Effector memory CD4-positive, alpha-beta T cell (primary cell): ENCODE measurements at places on chromosomes 13 and 19.

- DNase-seq: peak; percentile 9
- no peaks in the 10 kb centered on the region for H3K27me3 ChIP-seq
- no peak overlapping the region for H3K27ac ChIP-seq
- peaks cover 71% of the 10 kb centered on the region for H3K36me3 ChIP-seq
- H3K4me3 ChIP-seq: no peak overlapping the region
Observed at GRCh38 chr19:17830567-17831418, 9.5 kb upstream of the INSL3 start.

- no peaks in the 10 kb centered on the region for H3K4me1 ChIP-seq
- no peaks in the 10 kb centered on the region for H3K36me3 ChIP-seq
- H3K4me3 ChIP-seq: no peak overlapping the region
- peaks cover 10% of the 10 kb centered on the region for H3K27me3 ChIP-seq
Observed at GRCh38 chr19:47521473-47522180, 6.8 kb upstream of the NAPA start.

GRCh38 chr13:54640719-54641118 lies 1612.1 kb downstream of the OLFM4 start:
- no peaks in the 10 kb centered on the region for H3K27me3 ChIP-seq
- no peaks in the 10 kb centered on the region for H3K36me3 ChIP-seq
- no peaks in the 10 kb centered on the region for H3K4me1 ChIP-seq

- no peaks in the 10 kb centered on the region for H3K27me3 ChIP-seq
- H3K4me3 ChIP-seq: peak overlapping the region; percentile 25
- peaks cover 23% of the 10 kb centered on the region for H3K36me3 ChIP-seq
- peak; percentile 55 for DNase-seq
Observed at GRCh38 chr19:2051773-2052704, 995 bp upstream of the MKNK2 start.

DNA sequence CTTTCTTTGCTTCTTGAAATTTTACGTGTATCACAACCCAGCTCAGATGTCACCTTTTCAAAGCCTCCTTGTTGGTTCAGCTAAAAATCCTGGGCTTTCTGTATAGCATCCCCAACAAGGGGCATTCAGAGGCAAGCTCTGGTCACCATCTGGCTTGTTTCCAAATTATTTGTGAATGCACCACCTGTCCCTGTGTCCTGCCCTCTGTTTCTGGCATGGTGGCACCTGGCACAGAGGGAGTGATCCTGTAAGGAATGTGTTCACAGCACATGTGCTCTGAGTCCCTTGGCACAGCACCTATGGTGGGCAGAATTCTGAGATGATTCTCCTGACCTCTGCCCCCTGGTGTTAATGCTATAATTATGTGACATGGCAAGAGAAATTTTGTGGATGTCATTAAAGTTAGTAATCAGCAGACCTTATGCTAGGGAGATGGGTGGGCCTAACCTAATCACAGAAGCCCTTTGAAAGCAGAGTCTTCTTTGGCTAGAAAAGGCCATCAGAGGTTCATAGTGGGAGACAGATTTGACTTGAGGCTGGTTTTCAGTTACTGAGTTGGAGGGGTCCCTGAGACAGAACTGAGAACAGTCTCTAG lies 76.3 kb downstream of the ZNF429 start:
- no peak overlapping the region for H3K27ac ChIP-seq
- H3K27me3 ChIP-seq: no peaks in the 10 kb centered on the region
- no peaks in the 10 kb centered on the region for H3K36me3 ChIP-seq
- DNase-seq: no peak
- H3K4me3 ChIP-seq: no peak overlapping the region
- no peaks in the 10 kb centered on the region for H3K4me1 ChIP-seq

- H3K36me3 ChIP-seq: no peaks in the 10 kb centered on the region
- no peaks in the 10 kb centered on the region for H3K4me1 ChIP-seq
- H3K27ac ChIP-seq: no peak overlapping the region
- no peak for DNase-seq
- no peak overlapping the region for H3K4me3 ChIP-seq
Observed at GRCh38 chr13:27177852-27178251, 6.2 kb upstream of the USP12 start.

GRCh38 chr13:47798906-47799305 lies 202.2 kb downstream of the SUCLA2 start:
- no peak for DNase-seq
- no peak overlapping the region for H3K27ac ChIP-seq
- H3K36me3 ChIP-seq: no peaks in the 10 kb centered on the region
- H3K4me1 ChIP-seq: no peaks in the 10 kb centered on the region
- no peaks in the 10 kb centered on the region for H3K27me3 ChIP-seq

DNA sequence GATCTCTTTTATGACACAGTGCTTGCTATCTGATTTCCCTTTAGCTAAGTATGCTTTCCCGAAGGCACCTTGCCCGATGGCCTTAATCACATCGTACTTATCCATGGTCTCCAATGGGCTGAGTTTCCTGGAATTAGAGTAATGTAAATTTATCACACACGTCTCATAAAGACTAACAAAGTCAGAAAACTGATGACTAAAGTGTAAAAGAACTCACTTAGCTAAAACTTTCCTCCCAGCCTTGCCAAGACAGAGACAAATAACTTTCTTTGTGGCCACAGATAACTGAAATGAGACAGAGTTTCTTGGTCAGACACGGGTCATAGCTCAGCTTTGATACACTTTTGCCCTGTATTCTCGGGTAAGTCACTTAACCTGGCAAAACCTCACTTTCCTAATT lies 1.5 kb downstream of the NEK5 start:
- H3K4me1 ChIP-seq: peaks cover 10% of the 10 kb centered on the region
- no peak overlapping the region for H3K4me3 ChIP-seq
- H3K36me3 ChIP-seq: no peaks in the 10 kb centered on the region
- no peak for DNase-seq
- no peak overlapping the region for H3K27ac ChIP-seq
- no peaks in the 10 kb centered on the region for H3K27me3 ChIP-seq

- no peak for DNase-seq
- peak overlapping the region; percentile 99 for H3K4me3 ChIP-seq
- no peaks in the 10 kb centered on the region for H3K27me3 ChIP-seq
- peaks cover 7% of the 10 kb centered on the region for H3K36me3 ChIP-seq
- peak overlapping the region; percentile 95 for H3K27ac ChIP-seq
Observed at GRCh38 chr13:48236528-48237353, 3.7 kb downstream of the ITM2B start.

GRCh38 chr19:40241125-40241808 lies 14.8 kb upstream of the CCNP start:
- H3K27me3 ChIP-seq: no peaks in the 10 kb centered on the region
- no peaks in the 10 kb centered on the region for H3K4me1 ChIP-seq
- peaks cover 58% of the 10 kb centered on the region for H3K36me3 ChIP-seq

DNA sequence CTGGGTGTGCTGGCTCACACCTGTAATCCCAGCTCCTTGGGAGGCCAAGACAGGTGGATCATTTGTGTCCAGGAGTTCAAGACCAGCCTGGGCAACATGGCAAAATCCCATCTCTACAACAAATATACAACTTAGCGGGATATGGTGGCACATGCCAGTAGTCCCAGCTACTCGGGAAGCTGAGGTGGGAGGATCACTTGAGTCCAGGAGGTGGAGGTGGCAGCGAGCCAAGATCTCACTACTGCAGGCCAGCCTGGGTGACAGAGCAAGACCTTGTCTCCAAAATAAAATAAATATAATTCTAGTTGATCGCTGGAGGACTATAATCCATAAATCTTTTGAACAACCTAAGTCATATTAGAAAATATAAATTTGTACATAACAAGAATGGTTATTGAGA lies 1061.5 kb upstream of the PCDH9 start:
- H3K36me3 ChIP-seq: no peaks in the 10 kb centered on the region
- no peak for DNase-seq
- no peak overlapping the region for H3K4me3 ChIP-seq
- no peak overlapping the region for H3K27ac ChIP-seq

GRCh38 chr19:16106121-16106520 lies 5.6 kb upstream of the RAB8A start:
- H3K4me1 ChIP-seq: peaks cover 6% of the 10 kb centered on the region
- DNase-seq: no peak
- no peaks in the 10 kb centered on the region for H3K27me3 ChIP-seq
- H3K27ac ChIP-seq: no peak overlapping the region

GRCh38 chr13:66212511-66212910 lies 1017.6 kb downstream of the PCDH9 start:
- no peaks in the 10 kb centered on the region for H3K36me3 ChIP-seq
- DNase-seq: no peak
- H3K4me1 ChIP-seq: no peaks in the 10 kb centered on the region
- H3K27me3 ChIP-seq: no peaks in the 10 kb centered on the region

DNA sequence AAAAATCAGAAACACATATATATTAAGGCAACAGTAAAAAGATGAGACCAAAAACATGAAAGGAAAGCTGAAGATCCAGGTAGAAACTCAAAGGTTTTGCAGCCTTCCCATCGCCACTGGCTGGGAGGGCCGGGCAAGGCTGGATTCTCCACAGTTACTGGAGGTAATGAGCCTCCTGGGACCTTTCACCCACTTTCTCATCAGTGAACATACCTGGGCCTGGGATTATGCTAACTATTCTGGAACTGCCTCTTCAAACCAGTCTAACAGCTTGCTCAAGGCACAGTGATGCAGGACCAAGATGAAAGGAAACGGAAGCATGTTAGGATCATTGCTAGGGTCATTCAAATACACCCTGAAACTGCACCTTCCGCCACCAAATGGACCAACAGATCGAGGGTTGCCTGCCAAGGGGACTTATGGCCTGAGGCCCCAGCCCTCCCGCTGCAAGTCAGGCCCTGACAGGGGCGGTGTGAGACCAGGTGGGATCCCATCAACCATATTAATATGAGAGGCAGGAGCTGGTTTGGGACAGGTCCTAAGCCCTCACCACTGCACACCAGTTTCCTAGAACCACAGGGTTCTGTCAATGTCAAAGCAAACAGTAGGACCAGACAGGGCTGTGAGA lies 28.4 kb upstream of the ATP12A start:
- no peaks in the 10 kb centered on the region for H3K36me3 ChIP-seq
- no peaks in the 10 kb centered on the region for H3K27me3 ChIP-seq
- no peak for DNase-seq
- no peak overlapping the region for H3K27ac ChIP-seq
- H3K4me3 ChIP-seq: no peak overlapping the region
- no peaks in the 10 kb centered on the region for H3K4me1 ChIP-seq

DNA sequence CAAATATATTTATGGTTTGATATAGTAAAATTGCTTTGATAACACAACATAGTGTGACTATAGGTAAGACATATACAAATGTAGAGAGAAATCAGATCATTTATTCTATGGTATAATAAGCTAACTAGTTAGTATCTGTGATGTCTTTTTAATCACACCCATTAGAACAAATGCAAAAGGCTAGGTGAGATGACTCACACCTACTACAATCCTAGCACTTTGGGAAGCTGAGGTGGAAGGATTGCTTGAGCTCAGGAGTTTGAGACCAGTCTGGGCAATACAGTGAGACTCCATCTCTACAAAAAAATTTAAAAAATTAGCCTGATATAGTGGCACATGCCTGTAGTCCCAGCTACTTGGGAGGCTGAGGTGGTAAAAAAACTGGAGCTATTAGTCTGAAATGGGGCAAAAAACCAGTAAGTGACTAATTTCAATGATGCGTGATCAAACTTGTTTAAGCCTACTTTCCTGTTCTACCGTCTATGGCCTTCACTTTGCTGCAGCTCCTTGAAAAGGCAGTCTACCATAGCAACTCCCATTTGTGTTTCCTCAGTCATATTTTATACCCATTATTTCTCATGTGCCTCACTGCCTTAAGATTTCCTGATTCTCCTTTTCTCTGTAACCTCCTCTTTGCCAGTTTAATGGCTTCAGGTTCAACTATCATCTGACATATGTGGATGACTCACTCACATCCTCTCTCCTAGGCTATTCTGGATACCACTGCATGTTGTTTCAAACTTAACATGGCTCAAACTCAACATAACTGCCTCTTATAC lies 12.5 kb downstream of the ALG5 start:
- H3K4me3 ChIP-seq: no peak overlapping the region
- no peak for DNase-seq
- H3K36me3 ChIP-seq: peaks cover 64% of the 10 kb centered on the region
- no peaks in the 10 kb centered on the region for H3K27me3 ChIP-seq

DNA sequence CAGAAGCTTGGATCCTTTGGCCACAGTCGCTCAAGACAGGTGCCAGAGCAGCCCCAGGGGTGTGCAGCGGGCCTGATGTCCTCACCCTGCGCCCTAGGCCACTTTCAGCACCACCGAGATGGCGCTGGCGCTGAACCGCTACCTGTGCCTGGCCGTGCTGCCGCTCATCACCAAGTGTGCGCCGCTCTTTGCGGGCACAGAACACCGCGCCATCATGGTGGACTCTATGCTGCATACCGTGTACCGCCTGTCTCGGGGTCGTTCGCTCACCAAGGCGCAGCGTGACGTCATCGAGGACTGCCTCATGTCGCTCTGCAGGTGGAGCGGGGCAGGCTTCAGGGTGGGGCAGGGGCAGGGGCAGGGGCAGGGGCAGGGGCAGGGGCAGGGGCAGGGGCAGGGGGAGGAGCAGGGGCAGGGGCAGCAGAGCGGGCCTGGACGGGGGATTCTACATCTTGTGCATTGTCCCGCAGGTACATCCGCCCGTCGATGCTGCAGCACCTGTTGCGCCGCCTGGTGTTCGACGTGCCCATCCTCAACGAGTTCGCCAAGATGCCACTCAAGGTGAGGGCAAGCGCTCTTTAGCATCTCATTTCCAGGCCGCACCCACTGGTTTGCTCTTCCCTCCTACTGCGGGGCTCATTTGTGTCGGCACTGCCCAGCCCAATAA lies 69.1 kb downstream of the RYR1 start:
- H3K27me3 ChIP-seq: no peaks in the 10 kb centered on the region
- peaks cover 6% of the 10 kb centered on the region for H3K4me1 ChIP-seq
- H3K27ac ChIP-seq: no peak overlapping the region
- no peak overlapping the region for H3K4me3 ChIP-seq

- H3K4me3 ChIP-seq: no peak overlapping the region
- no peaks in the 10 kb centered on the region for H3K36me3 ChIP-seq
- no peaks in the 10 kb centered on the region for H3K27me3 ChIP-seq
- no peaks in the 10 kb centered on the region for H3K4me1 ChIP-seq
- H3K27ac ChIP-seq: no peak overlapping the region
Observed at GRCh38 chr19:6133231-6133630, 2.2 kb upstream of the ACSBG2 start.

DNA sequence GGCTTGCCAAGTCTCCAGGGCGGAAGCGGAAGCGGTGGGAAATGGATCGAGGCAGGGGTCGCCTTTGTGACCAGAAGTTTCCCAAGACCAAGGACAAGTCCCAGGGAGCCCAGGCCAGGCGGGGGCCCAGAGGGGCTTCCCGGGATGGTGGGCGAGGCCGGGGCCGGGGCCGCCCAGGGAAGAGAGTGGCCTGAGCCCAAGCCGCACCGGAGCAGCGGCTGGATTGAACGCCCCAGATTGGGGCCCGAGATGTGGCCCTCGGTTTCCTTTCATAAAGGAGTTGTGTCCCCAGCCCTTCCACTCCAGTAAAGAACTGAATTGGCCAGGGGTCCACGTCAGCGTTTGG lies 548 bp upstream of the P2RY11 start:
- no peak overlapping the region for H3K4me3 ChIP-seq
- peaks cover 62% of the 10 kb centered on the region for H3K36me3 ChIP-seq
- no peaks in the 10 kb centered on the region for H3K27me3 ChIP-seq
- H3K27ac ChIP-seq: peak overlapping the region; percentile 64
- DNase-seq: no peak
